ENCODE measurements at places on chromosomes 3 and 15. TPM values are rescaled to one million over a fixed set of nuclear protein-coding genes. Genes with fewer than 3 reads are reported as not detected.

MYL3 gene
- not detected for total RNA-seq

TMEM40 gene
- total RNA-seq, result 0.42 TPM

LSAMP gene
- 0.10 TPM for total RNA-seq

CAMKV gene
- total RNA-seq, result 0.85 TPM

CHAC1 gene
- total RNA-seq, result 6.9 TPM

MKRN2OS gene
- not detected for total RNA-seq
